ENCODE measurements at places on chromosomes 4 and X. TPM values are rescaled to one million over a fixed set of nuclear protein-coding genes. Genes with fewer than 3 reads are reported as not detected.

DNA sequence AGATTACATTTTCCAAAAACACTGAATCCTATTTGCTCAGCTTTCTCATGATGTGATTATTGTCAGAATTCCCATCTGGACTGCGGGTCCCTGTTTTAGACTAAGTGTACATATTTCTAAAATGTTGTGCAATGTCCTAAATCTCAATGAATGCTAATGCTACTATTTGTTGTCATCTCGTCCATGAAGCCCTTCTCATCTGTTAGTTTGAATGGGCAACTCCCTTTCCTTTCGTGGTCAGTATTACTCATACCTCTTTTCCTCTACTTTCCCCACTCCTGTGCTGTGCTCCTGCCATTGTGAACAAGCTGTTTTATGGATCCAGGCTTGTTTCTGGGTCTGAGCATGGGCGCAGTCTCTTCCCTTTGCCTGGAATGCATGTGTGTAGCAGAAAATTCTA, 91.0 kb downstream of the MID1 start:
- H3K4me3 ChIP-seq: no peak overlapping the region
- no peak overlapping the region for H3K27ac ChIP-seq
- no peaks in the 10 kb centered on the region for H3K4me1 ChIP-seq
- DNase-seq: no peak
- no peaks in the 10 kb centered on the region for H3K27me3 ChIP-seq

- H3K27ac ChIP-seq: no peak overlapping the region
- H3K36me3 ChIP-seq: no peaks in the 10 kb centered on the region
- DNase-seq: no peak
- no peaks in the 10 kb centered on the region for H3K27me3 ChIP-seq
Observed at GRCh38 chr4:166091912-166092510, 219.0 kb downstream of the TLL1 start.

DNA sequence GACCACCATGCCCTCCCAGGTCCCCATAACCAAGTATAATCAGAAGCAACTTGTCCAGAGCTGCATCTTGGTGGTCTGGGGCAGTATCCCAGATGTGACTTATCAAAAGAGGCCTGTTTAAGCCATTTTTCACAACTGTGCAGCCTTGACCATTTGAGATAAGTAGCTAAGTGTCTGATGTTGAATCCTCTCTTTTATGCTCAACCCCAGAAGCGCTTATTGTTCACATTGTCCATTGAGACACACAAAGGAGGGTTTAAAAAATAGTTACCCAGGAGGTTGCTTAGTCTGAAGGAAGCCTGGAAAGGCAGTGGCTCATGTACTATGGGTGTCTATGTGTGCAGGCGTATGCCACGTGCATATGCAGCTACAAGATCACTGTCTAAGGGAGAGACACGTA, 27.0 kb downstream of the ENPP6 start:
- H3K27ac ChIP-seq: no peak overlapping the region
- no peak for DNase-seq

DNA sequence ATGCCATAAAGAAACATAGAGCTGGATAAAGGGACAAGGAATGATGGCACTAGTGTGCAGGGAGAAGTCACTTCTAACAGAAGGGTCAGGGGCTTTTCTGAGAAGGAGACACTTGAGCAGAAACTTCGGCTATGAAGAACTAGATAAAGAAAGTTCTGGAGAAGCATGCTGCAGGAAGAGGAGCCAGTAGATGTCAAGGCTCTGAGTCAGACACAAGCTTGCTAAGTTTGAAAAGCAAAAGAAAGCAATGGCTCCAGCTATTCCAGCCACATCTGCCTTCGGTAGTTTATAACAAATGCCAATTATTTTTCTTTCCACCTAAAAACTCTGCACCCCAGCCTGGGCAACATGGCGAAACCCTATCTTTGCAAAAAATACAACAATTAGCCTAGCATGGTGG, 7.5 kb downstream of the NUDT6 start:
- no peaks in the 10 kb centered on the region for H3K36me3 ChIP-seq
- H3K27me3 ChIP-seq: no peaks in the 10 kb centered on the region
- DNase-seq: no peak
- H3K4me3 ChIP-seq: no peak overlapping the region

PNMA5 gene
- 0.27 TPM for total RNA-seq
